T-helper 22 cell (primary cell): ENCODE measurements at places on chromosomes 5 and 9.

DNA sequence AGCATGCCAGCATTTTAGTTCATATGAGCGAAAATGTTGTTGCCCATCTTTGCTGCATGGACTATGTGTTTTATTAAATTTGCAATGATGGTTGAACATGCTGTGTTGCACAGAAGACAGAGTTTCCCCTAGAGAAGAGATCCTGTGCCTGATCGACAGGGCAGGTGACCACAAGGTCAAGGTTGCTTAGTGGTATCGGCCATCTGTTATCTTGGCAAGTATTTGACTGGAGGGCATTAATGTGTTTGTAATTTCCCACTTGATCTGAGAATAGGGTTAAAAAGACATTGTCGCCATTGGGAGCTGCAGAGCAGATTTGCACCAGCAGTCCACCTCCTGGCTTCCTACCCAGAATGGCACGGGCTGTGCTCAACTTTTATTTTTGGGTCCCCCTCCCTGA lies 1523.6 kb upstream of the WWC1 start:
- DNase-seq, result no peak

DNA sequence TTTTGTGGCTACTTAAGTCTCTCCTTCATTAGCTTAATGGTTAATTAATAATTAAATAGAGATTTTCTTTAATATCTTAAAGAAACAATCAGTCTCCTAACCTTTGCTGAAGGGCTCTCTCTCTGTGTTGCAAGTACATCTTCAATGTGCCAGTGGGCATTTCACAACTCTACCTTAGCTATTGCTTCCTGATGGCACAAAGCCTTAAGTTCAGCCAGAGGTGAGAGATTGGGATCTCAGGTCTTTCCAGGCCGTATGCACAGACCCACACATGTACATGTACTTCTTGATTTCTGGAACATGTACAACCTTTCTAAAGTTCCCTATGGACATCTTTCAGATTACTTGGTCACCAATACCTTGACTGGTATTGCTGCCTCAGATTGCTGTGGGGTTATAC lies 8.9 kb upstream of the ITGA1 start:
- no peak for DNase-seq

- no peak for DNase-seq
Measured at GRCh38 chr9:6938873-6939272, 181.1 kb downstream of the KDM4C start.

DNA sequence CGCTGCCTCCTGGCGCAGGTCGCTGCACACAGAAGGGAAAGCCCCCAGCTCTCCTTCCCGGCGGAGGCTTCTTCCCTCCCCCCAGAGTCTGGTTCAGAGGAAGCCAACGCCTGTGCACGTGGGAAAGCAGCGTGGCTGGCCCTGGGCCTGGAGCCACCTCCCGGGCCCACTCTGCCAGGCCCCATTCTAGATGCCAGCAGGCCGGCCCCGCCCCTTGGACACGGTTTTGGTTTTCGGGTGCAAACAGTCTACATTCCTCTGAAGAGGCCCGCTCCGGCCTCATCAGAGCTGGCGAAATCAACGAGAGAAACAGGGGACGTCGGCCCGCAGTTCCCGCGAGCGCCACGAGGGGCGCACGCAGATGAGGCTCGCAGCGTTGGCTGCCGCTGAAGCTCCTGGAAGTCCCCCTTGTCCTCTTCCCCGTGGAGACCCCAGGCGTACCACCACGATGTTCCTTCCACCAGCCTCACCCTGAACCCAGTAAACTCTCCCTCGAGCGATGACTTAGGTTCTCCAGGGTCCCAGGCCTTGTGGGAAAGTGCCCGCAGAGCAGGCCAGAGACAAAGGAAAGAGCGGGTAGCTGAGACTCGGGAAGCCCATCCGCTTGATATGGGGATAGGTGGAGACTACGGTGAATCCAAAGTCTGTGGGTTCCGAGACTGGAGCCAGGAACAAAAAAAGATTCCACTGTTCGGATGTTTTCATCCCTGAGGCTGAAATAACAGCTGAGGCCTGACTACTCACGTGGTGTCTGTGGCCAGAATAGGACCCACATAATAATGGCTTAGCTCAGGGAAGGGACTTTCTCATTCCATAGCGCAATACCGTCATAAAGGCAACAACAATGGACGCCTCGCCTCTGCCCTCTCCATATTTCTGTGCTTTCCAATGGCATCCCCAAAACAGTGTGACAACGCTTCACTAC lies 64.2 kb downstream of the KLF4 start:
- DNase-seq, result no peak

- no peak for DNase-seq
Measured at GRCh38 chr5:95731571-95732554, 727 bp downstream of the RHOBTB3 start.

DNA sequence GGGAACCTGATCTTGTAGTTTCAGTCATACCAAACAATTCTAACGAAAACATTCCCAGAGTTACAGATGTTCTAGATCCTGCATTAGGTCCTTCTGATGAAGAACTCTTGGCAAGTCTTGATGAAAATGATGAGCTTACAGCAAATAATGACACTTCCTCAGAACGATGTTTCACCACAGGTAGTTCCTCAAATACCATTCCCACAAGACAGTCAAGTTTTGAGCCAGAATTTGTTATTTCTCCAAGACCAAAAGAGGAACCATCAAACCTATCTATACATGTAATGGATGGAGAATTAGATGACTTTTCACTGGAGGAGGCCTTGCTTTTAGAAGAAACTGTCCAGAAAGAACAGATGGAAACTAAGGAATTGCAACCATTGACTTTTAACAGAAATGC lies 21.0 kb downstream of the RMI1 start:
- DNase-seq, result no peak
